Activated CD8-positive, alpha-beta T cell treated with anti-CD3 and anti-CD28 coated beads, Interleukin-2, amount 10 ng/mL, durations not matched to agents 7 days and 5 days (primary cell): ENCODE measurements at places on chromosomes 7 and 10. TPM values are rescaled to one million over a fixed set of nuclear protein-coding genes. Genes with fewer than 3 reads are reported as not detected.

DNA sequence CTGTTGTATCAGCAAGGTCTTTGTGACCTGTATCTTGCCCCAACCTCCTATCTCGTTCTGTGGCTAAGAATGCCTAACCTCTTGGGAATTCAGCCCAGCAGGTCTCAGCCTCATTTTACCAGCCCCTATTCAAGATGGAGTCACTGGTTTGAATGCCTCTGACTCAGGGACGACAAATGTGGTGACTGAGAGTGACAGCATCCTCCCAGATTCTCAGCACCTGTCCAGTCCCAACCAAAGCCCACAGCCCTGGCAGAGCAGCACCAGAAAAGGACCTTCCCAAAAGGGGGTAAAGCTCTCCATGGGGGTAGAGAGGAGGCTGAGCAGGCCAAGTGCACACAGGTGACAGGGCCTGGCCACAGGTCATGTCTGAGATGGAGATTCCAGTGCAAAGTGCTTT is 35.4 kb upstream of the GPAM start:
- no peak for DNase-seq
- H3K27ac ChIP-seq: no peak overlapping the region
- H3K27me3 ChIP-seq: peaks cover 9% of the 10 kb centered on the region
- no peaks in the 10 kb centered on the region for H3K36me3 ChIP-seq

- peaks cover 4% of the 10 kb centered on the region for H3K4me1 ChIP-seq
- H3K4me3 ChIP-seq: no peak overlapping the region
- DNase-seq: no peak
- H3K27ac ChIP-seq: no peak overlapping the region
These were observed 3.5 kb upstream of the MGAM start for GRCh38 chr7:141992156-141992555.

DNA sequence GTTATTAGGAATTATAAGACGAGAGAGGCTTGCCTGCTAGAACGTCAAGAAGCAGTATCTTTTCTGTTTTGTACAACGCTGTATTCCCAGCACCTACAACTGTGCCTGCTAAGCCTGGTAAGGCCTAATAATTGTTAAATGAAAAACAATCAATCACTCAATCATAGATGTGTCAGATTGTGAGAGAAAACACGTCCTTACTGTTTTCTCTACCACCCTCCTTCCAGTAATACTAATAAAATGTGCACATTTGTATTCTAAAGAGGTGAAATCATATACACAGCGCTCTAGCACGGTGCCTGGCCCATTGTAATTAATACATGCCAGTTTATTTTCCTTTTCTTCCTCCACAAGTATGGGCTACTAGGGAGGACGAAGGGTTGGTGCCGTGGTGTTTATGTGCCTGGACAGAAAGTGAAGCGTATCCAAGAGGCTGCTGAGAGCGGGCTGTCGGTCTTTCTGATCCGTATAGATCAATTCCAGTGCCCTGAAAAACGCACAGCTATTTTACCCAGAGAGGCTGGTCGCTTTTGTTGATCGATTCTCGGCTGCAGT is 1.5 kb upstream of the AUTS2 start:
- DNase-seq: no peak
- H3K4me1 ChIP-seq: peaks cover 16% of the 10 kb centered on the region
- H3K27me3 ChIP-seq: peaks cover 42% of the 10 kb centered on the region
- H3K4me3 ChIP-seq: peak overlapping the region; percentile 40
- H3K27ac ChIP-seq: no peak overlapping the region
- no peaks in the 10 kb centered on the region for H3K36me3 ChIP-seq

DNA sequence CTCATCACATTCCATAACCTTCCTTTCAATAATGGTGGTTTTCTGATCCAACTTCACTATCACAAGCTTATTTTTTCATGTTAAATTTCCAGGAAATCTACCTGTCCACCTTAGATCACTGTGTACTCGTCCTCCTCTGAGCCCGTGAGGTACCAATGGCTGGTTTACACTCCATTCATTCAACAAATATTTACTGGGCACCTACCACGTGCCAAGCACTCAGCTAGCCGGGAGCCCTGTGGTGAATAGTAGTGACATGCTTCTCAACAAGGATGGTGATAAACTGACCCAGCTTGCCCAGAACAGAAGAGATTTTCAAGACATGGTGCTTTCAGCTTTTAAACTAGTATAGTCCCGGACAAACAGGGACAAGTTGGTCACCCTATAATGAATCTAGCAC is 98.2 kb downstream of the FAM204A start:
- H3K4me3 ChIP-seq: no peak overlapping the region
- H3K27me3 ChIP-seq: peaks cover 45% of the 10 kb centered on the region
- no peaks in the 10 kb centered on the region for H3K36me3 ChIP-seq
- H3K4me1 ChIP-seq: no peaks in the 10 kb centered on the region
- no peak for DNase-seq

DNA sequence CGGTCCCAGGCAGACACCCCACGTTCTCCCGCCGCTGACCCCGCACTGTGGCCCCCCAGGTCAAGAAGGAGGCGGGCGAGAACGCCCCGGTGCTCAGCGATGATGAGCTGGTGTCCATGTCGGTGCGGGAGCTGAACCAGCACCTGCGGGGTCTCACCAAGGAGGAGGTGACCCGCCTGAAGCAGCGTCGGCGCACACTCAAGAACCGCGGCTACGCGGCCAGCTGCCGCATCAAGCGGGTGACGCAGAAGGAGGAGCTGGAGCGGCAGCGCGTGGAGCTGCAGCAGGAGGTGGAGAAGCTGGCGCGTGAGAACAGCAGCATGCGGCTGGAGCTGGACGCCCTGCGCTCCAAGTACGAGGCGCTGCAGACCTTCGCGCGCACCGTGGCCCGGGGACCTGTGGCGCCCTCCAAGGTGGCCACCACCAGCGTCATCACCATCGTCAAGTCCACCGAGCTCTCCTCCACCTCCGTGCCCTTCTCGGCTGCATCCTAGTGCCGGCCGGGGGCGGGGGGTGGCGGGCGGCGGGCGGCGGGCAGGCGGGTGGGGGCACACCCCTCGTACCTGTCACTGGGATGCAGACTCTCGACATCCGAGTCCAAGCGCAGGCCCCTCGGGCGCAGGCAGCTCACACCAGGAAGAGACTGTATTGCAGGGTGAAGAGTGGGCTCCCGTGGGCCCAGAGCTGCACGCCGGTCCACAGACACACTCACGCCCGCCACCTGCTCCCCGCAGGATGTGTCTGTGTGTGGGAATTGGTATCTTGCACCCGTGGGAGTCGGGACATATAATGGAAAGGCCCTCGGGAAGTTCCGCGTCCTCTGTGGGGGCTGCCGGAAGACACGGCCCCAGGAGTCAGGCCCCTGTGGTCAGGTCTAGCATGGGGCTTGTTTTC is 9.6 kb downstream of the MAFK start:
- no peaks in the 10 kb centered on the region for H3K4me1 ChIP-seq
- no peaks in the 10 kb centered on the region for H3K27me3 ChIP-seq
- no peak for DNase-seq
- H3K27ac ChIP-seq: no peak overlapping the region
- no peak overlapping the region for H3K4me3 ChIP-seq

DNA sequence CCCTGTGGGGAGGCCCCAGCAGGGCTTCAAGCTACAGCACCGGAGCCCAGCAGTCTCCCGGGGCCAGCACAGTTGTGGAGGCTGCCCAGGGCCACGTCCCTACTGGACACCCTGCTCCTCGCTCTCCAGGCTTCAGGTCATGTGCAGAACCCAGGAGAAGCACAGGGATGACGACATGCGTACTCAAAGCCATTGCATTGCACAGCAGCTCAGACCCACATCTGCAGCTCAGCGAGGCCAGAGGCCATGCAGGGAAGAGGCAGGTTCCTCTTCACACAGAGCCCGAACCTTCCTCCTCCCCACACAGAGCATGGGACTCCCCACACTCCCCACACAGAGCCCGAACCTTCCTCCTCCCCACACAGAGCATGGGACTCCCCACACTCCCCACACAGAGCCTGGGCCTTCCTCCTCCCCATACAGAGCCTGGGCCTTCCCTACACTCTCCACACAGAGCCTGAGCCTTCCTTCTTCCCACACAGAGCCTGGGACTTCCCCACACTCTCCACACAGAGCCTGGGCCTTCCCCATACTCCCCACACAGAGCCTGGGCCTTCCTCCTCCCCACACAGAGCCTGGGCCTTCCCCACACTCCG is 12.3 kb downstream of the CFAP46 start:
- no peak for DNase-seq
- no peak overlapping the region for H3K4me3 ChIP-seq
- no peaks in the 10 kb centered on the region for H3K36me3 ChIP-seq

DNA sequence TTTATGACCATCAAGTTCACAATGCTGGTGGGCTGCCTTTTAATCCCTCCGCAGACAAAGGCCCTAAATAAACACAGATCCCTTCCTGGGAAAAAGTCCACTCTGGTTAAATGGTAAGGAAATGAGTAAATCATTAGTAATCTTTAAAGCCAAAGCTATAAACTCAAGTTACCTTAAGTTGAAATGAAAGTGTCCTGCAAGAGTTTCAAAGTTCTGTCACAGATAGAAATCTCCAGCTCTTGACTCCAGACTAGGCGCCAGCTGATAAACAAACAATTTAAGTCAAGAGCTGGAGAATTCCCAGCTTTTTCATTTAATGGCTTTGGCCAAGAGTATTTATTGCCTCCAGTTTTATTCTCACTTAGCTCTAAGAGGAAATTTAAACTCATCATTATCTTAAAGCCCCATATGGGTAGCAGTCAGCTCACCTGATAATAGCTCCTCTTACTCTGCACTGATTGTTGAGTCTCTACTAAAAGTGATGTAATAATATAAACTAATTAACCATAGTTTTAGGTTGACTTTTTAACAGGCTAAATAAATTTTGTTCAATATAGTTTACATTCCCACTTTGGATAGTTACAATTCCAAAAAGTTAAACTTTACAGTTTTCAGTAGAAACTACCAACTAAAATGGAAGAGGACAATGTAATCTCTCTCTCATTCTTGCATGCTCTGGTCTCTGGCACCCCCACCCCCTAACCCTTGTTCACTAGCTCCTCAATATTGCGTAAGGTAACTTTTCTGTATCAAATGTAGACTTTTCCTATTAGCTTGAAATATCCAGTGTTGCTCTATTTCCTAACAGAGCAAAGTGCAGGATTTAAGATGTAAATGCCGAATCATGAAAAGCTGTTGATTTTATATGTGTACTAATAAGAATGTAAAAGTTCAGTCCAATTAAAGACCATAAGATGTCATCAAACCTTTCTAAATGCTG is 56.1 kb downstream of the HIBADH start:
- no peak for DNase-seq
- H3K4me3 ChIP-seq: no peak overlapping the region

Gene SPDYE16
- 0.16 TPM for total RNA-seq

Gene SLF2
- 42.8 TPM for total RNA-seq

Gene GPR15LG
- not detected for total RNA-seq
